Transverse colon (tissue), 4 donors: ENCODE measurements at places on chromosomes 3 and 15. TPM values are rescaled to one million over a fixed set of nuclear protein-coding genes. Genes with fewer than 3 reads are reported as not detected.

- H3K4me3 ChIP-seq = no peak overlapping the region
- no peak overlapping the region for H3K27ac ChIP-seq
- DNase-seq = no peak
- no peaks in the 10 kb centered on the region for H3K27me3 ChIP-seq
- H3K36me3 ChIP-seq = no peaks in the 10 kb centered on the region
- H3K4me1 ChIP-seq = no peaks in the 10 kb centered on the region
Measured at GRCh38 chr15:98150084-98150483, 189.6 kb downstream of the ARRDC4 start.

AADACL2 gene
- not detected for total RNA-seq

GRCh38 chr3:144912968-144913367, 941.3 kb downstream of the DIPK2A start:
- H3K36me3 ChIP-seq = no peaks in the 10 kb centered on the region
- no peak for DNase-seq
- no peaks in the 10 kb centered on the region for H3K4me1 ChIP-seq
- H3K27me3 ChIP-seq = no peaks in the 10 kb centered on the region
- no peak overlapping the region for H3K4me3 ChIP-seq
- no peak overlapping the region for H3K27ac ChIP-seq

SYNPR gene
- total RNA-seq = not detected

DNA sequence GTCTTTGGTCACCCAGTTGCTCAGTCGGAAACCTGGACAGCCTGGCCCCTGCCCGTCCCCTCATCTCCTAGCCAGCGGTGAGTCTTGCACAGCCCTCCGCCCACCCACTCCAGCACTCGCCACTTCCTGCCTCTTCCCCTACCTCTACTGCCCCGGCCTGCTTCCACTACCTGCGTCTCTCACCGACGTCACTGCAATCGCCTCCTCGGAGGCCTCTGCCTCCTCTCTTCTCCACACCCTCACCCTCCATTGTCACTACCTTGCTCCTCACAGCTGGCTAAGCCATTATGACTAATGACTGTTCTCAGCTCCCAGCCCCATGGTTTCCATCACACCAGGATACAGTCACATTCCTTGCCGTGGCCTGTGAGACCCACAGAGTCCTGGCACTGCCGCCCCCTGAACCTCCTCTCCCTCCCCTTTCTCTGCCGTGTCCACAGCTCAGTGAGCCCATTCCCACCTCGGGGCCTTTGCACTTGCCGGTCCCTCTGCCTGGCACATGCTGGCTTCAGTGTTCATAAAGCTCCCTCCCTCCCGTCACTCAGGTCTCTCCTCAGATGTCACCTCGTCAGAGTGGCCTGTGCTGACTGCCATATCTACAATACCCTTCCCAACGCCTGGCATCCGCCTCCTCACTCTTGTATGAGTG, 104.8 kb downstream of the FBLN2 start:
- no peak overlapping the region for H3K27ac ChIP-seq
- no peak overlapping the region for H3K4me3 ChIP-seq
- H3K36me3 ChIP-seq = no peaks in the 10 kb centered on the region
- H3K4me1 ChIP-seq = peaks cover 3% of the 10 kb centered on the region
- H3K27me3 ChIP-seq = peaks cover 48% of the 10 kb centered on the region
- no peak for DNase-seq

- H3K27me3 ChIP-seq = no peaks in the 10 kb centered on the region
- no peaks in the 10 kb centered on the region for H3K4me1 ChIP-seq
- H3K4me3 ChIP-seq = no peak overlapping the region
Measured at GRCh38 chr3:32584660-32585059, 14.0 kb upstream of the DYNC1LI1 start.

LDHAL6B gene
- total RNA-seq = not detected

- DNase-seq = no peak
- no peak overlapping the region for H3K27ac ChIP-seq
- H3K36me3 ChIP-seq = no peaks in the 10 kb centered on the region
- H3K27me3 ChIP-seq = no peaks in the 10 kb centered on the region
- no peaks in the 10 kb centered on the region for H3K4me1 ChIP-seq
- no peak overlapping the region for H3K4me3 ChIP-seq
Measured at GRCh38 chr3:172627057-172627809, 83.6 kb downstream of the NCEH1 start.

SAMMSON gene
- total RNA-seq = not detected

DNA sequence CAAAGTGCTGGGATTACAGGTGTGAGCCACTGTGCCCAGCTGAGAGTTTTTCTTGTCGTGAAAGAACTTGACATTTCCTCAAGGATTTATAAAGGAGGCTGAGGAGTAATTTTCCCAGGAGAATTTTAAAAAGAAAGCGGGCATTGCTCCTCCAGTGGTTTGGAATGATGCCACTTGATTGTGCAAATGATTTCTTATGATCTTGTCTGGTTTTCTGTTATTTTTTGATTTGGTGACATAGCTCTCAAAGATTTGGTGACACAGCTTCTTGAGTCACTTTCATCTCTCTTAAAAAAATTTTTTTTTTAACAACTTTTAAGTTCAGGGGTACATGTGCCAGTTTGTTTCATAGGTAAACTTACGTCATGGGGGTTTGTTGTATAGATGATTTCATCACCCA, 24.6 kb upstream of the NFKBIZ start:
- H3K4me3 ChIP-seq = no peak overlapping the region
- no peaks in the 10 kb centered on the region for H3K36me3 ChIP-seq
- H3K27ac ChIP-seq = no peak overlapping the region
- peaks cover 31% of the 10 kb centered on the region for H3K4me1 ChIP-seq
- H3K27me3 ChIP-seq = no peaks in the 10 kb centered on the region
